ENCODE measurements at places on chromosomes 2 and 18.

GRCh38 chr18:11495441-11495840, 114.0 kb upstream of the SLC35G4 start:
- DNase-seq = no peak

- no peak for DNase-seq
Measured at GRCh38 chr2:156306821-156307220, 25.7 kb downstream of the NR4A2 start.

- DNase-seq = no peak
Measured at GRCh38 chr2:234099266-234099665, 48.8 kb downstream of the SPP2 start.

DNA sequence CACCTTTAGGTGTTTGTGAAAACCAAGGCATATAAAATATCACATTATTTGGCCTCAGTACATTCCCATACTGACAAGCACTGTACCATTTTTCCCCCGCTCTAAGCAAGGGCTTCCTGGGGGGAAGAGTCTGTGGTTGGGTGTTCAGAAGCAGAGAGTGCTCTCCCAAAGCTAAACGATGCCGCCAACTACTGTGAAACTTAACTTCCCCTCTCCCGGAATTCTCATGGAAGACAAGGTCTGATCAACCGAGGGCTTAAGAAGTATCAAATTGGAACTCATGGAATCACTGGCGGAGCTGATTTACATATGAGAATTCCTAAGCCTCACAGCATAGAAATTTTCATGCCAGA, 433 bp upstream of the MFF start:
- DNase-seq = no peak

DNA sequence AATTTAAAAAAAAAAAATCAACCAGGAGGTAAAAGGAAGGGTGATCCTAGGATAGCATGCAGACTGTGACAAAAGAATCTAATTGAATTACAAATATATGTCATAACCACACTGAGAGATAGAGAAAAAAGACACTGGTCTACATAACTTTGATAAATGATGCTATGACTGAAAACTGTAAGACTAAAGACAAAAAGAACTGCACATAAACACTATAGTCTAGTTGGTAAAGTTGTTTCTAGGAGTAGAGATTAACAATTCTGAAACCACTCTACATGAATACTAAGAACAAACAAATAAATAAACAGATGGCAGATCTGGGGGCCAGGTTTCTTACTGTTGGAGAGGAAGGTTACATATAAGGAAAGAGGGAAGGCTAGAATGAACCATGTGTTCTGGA, 14.6 kb upstream of the CHAC2 start:
- DNase-seq = no peak

DNA sequence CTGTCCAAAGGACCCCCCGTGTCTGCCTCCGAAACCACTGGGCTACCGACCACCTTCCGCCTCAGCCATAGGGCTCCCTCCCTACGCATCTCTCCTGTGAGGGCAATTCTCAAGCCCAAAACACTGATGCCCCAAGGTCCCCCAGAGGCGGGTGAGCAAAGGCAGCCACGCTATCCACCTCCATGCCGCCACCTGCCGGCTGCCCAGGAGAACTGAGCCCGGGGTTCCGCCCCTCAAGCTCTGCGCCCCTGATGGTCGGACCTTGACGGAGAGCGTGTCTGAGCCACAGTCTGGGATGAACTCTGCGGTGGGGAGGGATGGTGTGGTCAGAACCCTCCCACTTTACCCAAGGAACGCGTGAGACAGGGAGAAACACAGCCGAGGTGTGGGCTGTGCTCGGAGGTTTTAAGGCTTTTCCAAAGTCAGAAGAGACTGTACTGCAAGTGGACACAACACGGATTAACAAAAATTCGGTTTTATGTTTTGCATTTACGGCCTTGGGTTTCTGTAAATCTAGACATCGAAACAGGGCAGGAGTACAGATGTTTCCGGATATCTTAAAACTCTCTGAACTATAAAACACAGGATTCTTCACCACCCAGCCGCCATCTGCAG, 114.1 kb downstream of the ZNF516 start:
- DNase-seq = no peak

- DNase-seq = no peak
Measured at GRCh38 chr2:160207804-160208654, 8.0 kb upstream of the ITGB6 start.

GRCh38 chr2:64904413-64905329, 84.5 kb upstream of the SLC1A4 start:
- DNase-seq = no peak

- DNase-seq = no peak
Measured at GRCh38 chr2:104848526-104848925, 5.4 kb upstream of the POU3F3 start.

DNA sequence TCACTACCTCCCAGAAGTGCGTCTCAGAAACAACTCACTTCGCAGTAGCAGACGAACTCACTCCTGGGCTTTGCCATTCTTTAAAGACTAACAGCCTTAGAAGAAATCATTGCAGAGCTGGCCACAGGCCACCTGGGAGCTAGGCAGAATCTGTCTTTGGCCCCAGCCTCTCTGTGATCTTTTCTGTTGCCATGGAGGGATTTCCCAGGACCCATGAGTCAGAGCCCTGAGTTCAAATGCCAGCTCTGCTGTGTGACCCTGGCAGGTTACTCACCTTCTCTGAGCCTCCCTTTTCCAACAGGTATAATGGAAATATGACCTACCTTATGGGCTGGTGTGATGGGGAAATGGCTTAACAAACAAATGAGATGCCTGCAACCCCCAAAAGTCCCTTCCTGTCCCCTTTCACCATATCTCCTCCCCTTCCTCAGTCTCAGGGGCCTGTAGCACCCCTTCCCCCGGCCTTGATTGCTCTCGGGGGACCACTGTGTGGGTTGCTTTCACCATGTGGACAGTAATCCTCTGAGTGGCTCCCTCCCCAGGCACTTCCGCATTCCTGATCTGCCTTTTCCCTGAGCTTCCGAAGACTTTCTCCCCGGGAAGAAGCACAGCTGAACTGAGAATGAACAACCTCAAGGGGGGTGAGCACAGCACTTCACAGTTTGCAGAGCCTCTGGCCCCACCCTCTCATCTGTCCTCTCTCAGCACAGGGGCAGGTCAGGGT, 34.0 kb upstream of the SLC66A3 start:
- no peak for DNase-seq
